ENCODE measurements at places on chromosomes 16 and 17.

DNA sequence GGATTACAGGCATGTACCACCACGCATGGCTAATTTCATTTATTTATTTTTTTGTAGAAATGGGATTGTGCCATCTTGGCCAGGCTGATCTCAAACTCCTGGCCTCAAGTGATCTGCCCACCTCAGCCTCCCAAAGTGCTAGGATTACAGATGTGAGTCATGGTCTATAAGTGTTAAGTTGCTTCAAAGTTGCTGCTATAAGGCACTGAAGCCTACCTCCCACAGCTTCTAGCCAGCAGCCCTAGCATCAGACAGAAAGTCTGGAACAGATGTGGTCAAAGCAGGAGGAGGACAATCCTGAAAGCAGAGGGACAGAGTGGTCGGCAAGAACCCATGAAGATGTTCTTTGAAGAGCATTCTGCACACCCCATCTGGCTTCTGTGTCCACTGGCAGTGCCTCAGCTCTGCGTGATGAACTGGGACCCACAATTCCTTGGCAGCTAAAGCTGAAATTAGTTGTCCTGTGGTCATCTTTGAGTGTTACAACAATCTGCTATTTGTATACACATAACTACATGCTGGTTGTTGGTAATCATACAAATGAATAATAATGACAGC lies 11.2 kb downstream of the MAP3K14 start:
- DNase-seq: no peak

DNA sequence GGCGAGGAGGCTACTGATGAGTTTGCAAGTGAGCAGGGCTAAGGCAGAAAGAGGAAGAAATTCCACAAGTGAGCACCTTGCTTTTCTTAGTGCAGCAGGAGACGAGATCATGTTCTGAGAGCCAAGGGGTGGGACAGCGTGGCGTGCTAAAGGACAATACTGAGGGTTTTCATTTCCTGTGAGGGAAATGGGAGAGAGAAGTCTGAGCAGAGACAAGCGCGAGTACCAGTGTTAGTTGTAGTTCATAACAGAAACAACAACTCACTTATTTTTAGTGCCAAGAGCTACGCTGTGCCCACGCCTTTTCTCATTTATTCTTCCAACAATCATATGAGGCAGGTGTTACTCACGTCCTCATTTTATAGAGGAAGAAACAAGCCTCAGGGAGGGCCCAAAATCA lies 2.3 kb downstream of the SPACA3 start:
- no peak for DNase-seq

GRCh38 chr17:15909481-15909991 lies 35.4 kb upstream of the ADORA2B start:
- DNase-seq: no peak

- DNase-seq: no peak
Observed at GRCh38 chr16:55398762-55399161, 74.8 kb downstream of the IRX6 start.

DNA sequence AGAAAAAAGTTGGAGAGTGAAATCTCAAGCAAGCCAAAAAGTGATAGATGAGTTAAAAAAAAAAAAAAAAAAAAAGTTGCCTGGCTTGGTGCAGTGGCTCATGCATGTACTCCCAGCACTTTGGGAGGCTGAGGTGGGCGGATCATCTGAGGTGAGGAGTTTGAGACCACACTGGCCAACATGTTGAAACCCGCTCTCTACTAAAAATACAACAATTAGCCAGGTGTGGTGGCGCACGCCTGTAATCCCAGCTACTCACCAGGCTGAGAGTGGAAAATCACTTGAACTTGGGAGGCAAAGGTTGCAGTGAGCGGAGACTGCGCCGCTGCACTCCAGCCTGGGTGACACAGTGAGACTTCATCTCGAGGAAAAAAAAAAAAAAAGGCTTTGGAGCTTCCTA lies 668.8 kb downstream of the WWOX start:
- no peak for DNase-seq

DNA sequence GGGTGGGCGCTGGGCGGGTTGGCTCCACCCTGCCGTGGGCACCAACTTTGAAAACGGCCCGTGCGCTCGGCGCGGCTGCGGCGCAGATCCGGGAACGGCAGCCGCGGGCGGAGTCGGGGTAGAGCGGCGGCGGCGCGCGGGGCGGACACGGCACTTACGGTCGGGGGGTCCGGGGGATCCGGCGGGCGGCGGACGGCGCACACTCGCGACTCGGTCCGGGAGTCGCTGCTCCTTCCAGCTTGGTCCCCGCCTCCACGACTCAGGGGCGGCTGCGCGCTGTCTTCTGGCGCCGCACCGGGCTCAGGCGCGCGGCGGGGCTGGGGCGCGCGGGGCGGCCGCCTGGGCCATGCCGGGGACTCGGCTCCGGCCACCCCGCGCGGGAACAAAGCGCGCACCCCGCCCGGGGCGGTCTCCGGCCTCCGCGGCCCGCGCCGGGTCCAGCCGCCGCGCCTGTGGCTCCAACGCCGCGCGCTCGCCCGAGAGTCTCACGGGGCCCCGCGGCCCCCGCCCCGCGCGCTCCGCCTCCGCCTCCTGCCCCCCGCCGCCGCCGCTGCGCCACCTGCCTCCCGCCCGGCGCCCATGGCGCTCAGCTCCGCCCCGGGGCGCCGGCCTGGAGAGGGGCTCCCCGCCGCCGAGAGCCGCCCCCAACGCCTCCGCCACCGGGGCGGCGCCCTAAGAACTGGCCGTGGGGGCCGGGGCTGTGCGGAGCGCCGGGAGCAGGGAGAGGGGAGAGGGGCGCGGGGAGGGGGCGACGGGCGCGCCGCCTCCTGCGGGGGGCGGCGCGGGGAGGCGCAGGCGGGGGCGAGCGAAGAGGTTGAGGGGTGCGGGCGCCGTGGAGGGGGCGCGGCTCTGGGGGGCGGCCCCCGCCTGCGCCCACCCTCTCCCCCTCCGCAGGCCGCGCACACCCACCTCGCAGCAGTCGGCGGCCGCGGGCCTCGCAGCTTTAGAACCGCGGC lies 35.9 kb downstream of the CBFA2T3 start:
- DNase-seq: no peak

DNA sequence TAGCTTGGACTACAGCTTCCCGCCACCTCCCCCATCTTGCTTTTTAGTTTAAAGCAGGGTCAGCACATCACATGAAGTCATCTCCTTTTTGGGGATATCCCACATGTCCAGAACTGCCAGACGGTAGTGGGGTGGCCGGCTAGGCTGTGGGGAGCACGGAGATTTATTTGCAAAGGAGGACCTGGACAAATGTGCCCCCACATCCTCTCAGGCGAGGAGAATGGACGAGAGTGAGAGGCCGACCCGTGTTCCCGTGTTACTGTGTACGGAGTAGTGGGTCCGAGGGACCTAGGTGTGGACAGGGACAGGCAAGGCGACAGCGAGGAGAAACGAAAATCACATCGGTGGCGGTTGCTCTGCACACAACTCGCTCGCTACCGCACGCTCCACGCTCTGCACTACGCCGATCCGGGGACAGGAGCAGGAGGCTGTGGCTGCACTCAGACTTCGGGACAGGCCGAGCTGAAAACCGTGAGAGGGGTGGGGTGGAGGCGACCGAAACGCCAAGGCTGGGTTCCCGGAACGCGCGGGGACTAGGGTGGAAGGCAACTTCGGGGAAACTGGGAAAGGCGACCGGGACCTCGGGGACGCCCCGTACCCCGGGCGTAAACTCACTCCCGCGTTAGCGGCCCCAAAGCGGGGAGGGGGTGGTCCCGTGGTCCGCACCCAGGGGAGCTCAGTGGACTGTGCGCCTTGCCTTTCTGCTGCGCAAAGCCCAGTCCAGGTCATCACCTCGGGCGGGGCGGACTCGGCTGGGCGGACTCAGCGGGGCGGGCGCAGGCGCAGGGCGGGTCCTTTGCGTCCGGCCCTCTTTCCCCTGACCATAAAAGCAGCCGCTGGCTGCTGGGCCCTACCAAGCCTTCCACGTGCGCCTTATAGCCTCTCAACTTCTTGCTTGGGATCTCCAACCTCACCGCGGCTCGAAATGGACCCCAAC lies at the start of gene MT1A:
MT1A (plus strand) TSS at position 853 of the 937 bp plus-strand sequence; CDS start at position 926, 73 bp downstream.
- DNase-seq: no peak

DNA sequence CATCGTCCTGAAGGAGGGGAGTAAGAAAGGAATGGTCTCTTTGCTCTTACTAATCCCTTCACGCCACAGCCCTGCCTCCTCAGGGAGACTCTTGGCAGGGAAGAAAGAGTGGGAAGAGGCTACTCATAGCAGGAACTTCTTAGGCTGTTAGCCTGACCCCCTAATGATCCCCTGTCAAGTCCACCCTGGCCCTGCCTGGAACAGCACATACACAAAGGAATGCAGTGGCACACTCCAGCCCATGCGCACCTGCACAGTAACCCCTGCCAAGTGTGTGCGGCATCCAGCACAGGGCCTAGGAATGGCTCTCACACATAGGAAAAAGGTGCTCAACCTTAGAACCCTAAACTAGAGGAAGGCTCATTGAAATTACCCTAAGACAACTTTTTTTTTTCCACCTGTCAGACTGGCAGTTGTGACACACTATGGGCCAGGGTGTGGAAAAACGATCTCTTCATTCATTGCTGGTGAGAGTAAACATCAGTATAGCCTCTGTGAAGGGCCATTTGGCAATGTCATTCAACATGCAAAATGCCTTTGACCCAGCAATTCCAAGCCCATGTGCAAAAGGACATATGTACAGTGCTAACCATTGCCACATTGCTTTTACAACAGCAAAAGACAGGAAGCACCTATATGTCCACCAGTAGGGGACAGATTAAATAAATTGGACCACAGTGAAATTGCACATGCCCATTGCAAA lies 50.1 kb downstream of the PIMREG start:
- DNase-seq: no peak
